ENCODE measurements at places on chromosomes 2 and 18.

DNA sequence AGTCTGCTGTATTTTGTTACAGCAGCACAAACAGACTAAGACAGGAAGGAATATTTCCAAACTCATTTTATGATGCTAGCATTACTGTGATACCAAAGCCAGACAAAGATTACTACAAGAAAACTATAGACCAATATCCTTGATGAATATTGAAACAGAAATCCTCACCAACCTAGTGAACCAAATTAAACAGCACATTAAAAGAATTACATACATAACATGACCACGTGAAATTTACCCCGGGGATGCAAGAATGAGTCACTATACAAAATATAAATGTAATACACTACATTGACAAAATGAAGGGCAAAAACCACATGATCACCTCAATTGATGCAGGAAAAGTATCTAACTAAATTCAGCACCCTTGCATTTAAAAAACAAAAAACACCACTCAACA is 112.6 kb downstream of the CHN1 start:
- DNase-seq, result no peak

DNA sequence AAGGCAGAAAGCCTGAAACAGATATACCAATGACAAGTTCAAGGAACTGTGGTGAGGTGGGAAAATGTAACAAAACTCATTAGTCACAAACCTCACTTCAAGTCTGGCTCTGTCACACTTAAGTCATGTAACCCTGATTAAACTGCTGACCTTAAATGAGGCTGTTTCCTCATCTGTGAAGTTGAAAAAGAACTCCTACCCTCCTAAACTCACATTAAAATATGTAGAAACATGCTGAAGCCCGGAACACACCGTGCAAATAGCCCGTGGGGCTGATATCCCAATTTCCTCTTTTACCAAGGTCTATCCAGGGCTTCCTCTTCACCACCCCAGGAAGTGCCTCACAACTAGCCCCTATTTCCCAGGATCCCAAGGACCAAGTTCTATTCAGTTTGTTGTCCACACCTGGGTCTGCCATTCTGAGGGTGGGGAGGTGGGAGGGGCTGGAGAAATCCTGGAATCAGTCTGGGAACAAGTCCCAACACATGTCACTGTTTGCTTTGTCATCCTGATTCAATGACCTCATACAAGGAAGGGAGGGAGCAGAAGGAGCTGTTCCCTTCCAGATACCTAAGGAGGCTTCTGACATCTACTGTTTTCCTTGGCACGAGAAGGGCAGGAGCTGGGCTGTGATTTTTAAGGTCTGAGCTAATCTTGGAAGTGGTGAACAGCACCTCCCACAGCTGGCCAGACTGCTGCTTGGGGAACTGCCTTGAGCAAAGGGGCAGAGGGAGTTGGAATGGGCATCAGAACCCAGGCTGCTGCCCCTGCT is 42.3 kb downstream of the SLC4A1AP start:
- peak; percentile 88 for DNase-seq

DNA sequence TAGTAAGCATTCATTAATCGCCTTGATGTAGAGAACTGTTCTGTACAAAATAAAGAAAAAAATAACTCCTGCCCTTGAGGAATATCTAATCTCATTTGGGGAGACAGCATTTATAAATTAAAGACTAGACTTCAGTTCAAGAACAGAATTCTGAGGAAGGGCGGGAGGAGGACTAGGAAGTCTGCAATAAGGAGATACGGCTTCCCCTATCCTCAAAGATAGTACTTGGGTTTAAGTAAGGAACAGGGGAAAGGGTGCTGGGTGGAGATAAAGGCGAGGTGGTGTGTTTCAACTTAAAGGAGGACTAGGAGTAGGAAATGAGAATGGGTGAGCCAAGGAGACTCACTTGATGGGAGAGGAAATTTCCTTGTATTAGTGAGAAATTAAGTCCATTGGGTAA is 121.9 kb upstream of the MSTN start:
- no peak for DNase-seq

- DNase-seq, result no peak
These were observed 2022.0 kb upstream of the CELF4 start for GRCh38 chr18:39587586-39587985.

DNA sequence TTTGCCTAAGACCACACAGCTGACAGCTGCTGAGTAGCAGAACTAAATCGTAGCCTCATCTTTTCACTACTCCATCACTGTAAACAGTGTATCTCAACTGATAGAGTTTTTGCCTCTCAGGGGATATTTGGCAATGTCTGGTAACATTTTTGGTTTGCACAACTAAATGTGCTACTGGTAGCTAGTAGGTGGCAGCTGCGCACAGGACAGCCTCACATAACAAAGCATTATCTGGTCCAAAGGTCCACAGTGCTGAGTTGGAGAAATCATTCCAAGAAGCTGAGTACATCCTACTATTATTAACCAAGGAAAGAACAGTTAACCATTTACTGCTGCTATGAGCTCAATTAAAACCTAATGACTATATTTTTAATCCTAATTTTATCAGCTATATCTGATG is 6.1 kb upstream of the CCDC102B start:
- no peak for DNase-seq

DNA sequence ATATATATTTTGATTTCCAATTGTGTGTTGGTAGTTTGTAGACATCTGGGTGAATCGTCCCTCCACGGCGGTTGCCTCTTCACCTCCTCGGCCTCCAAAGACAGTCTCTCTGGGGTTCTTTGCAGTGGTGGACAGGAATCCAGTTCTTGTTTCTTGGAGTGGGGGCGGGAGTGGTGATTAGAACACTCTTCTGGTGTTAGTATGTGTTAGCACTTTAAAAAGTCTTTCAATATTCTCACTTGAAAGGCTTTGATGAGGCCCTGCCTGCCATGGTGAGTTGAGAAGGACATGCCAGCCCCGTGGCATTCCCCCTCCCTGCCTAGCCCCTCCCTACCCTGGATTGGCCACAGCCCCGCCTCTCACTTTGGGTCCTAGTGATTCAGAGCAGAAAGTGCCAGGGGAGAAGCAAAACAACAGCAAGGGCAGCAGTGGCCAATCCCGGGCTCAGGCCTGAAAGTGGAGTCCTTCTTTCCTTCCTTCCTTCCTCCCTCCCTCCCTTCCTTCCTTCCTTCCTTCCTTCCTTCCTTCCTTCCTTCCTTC is 316.8 kb upstream of the HS6ST1 start:
- DNase-seq, result no peak

GRCh38 chr2:109282360-109282759 is 153.4 kb downstream of the SH3RF3 start:
- DNase-seq, result no peak

GRCh38 chr2:199191461-199191860 is 266.3 kb downstream of the SATB2 start:
- no peak for DNase-seq

DNA sequence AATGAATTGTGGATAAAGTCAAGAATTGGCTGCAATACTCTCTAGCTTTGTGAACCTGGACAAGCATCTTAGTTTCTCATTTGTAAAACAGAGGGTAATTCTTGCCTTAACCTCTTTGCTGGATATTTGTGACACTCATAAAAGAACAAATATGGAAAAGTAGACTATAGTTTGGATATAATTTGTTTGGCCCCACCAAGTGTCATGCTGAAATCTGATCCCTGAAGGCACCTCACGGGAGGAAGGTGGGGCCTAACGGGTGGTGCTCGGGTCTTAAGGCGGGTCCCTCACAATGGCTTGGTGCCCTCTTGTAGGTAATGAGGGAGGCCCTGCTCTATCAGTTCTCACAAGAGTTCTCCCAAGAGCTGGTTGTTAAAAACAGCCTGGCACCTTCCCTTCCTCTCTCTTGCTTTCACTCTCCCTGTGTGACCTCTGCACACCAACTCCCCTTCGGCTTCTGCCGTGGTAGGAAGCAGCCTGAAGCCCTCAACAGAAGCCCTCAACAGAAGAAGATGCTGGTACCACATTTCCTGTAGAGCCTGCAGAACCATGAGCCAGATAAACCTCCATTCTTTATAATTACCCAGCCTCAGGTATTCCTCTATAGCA is 37.4 kb downstream of the ARL4C start:
- DNase-seq, result no peak

DNA sequence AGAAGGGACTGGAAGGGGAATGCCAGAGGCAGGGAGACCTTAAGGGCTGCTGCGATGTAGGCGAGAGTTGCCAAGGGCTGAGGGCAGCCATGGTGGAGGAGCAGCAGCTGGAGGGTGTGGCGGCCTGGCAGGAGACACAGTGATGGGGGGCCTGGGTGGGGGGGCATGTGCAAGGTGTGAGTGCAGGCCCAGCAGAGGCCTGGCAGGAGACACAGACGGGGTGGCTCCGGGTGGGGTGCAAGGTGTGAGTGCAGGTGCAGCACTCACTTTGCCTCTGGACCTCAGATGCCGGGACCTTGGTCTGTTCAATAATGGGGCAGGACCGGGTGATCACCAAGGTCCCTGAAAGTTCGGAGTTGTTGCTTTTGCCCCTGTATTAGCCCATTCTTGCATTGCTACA is 76.2 kb upstream of the ODC1 start:
- no peak for DNase-seq

DNA sequence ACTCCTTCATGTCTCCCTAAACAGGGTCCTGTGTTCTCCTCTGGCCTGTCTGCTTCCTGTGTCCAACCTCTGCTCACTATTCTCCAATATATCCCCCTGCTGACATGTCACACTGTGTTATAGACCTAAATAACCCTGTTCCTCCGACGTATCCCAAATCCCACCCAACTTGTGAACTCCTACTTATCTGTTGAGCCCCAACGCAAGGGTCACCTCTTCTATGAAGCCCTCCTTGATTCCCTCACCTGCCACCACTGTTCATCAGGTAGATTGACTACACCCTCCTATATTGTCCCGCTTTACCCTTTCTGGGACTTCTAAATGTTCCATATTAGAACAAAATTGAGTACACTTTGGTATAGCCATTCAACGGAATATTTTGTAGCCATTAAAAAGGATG is 42.1 kb downstream of the PCARE start:
- DNase-seq, result no peak

- no peak for DNase-seq
These were observed 10.8 kb upstream of the COX7A2L start for GRCh38 chr2:42371611-42372473.

DNA sequence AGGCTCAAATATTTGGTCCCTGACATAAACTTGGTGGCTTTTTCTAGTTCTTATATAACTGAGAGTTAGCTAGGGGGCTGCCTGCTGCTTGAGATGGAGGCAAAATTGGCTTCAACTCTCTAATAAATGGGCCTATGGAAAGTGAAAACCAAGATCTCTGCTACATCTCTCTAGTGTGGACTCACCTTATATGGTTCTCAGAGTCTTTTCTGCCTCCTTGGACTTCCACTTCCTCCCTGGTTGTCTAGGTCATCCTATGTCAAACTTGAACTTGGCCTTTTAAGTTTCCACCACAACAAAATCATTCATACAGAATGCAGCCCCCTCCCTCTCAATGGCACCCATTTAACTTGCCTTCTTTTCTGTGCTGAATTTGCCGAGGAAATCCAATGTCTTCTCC is 23.9 kb upstream of the ARHGAP25 start:
- DNase-seq, result no peak

DNA sequence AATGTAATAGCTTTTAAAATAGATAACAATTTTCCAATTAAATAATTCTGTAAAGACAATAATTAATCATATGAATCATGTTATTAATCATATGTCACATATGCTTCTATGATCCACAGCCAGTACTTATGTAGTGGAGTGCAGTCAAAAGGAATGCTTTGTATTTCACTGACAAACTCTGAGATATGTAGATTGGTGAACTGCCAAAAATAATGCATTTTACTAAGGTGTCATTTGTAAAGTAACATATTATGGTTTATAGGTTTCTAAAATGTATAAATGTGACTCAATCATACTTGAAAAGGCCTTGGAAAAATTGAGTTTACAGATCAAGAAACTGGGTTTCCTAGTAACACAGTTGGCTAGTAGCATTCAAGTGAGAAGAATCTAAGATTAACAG is 93.8 kb upstream of the KCNH7 start:
- no peak for DNase-seq

DNA sequence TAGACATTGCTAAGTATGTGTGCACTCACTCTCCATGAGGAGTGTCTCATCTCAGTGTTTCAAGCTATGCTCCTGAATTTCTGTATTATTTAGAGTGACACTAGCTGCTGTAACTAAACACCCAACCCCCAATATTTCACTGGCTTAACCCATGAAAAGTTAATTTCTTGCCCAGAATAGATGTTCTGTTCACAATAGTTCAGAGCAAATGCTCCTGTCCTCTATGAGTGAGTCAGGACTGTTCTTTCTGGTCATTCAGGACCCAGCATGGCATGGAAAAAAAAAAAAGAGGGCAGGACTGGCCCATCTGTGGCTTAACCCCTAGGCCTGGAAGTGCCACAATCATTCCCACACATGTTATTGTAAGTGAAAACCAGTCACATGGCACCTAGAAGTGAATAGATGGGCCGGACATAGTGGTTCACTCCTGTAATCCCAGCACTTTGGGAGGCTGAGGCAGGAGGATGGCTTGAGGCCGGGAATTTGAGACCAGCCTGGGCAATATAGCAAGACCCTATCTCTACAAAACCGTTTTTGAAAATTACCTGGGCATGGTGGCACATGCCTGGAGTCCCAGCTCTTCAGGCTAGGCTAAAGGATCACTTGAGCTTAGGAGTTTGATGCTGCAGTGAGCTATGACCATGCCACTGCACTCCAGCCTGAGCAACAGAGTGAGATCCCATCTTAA is 663.6 kb downstream of the IRS1 start:
- no peak for DNase-seq

DNA sequence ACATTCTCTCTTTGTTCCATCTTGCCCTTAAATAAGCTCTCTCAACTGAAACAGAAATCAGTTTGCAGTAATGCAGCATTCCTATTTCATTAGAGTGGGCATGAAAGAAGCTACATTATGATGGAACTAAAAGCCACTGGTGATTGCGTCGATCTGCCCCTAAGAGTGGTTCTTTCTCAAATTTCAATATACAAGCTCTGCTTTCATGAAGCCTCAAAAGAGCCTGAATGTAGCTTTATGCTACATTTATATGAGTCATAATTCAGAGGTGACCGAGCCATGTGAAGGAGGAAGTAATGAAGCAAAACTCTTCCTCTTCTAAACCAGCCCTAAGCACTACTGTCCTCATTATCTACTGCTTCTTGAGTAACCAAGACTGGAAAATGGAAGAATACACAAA is 64.8 kb upstream of the CYTIP start:
- no peak for DNase-seq

GRCh38 chr18:32920796-32921787 is 148.3 kb upstream of the KLHL14 start:
- DNase-seq, result peak; percentile 8

DNA sequence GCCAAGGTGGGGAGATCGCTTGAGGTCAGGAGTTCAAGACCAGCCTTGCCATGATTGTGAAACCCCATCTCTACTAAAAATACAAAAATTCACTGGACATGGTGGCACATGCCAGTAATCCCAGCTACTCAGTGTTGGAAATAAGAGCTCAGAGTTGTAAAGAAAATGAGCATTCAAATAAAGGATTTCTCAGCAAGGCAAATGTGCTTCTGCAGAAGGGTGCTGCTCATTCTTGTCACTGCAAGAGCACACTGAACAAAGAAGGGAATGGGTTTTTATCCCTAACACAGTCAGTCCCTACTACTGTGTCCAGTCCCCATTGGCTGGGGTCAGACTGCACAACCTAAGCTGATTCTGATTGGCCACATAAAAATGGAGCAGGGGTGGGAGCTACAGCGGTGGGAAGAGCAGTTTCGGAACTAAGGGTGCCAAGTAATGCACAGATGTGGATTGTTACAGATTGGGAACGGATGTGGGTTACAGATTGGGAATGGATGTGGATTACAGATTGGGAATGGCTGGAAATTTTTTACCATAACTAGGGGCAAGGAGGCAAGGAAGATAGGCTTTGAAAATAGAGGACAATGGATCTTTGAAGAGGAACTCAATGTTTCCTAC is 31.1 kb upstream of the TRAPPC8 start:
- no peak for DNase-seq

Data from pulmonary artery endothelial cell (primary cell).